ENCODE measurements at places on chromosomes 7 and 10. TPM values are rescaled to one million over a fixed set of nuclear protein-coding genes. Genes with fewer than 3 reads are reported as not detected.

MEIG1 gene
- total RNA-seq, result not detected

H2BK1 gene
- total RNA-seq, result not detected

DNA sequence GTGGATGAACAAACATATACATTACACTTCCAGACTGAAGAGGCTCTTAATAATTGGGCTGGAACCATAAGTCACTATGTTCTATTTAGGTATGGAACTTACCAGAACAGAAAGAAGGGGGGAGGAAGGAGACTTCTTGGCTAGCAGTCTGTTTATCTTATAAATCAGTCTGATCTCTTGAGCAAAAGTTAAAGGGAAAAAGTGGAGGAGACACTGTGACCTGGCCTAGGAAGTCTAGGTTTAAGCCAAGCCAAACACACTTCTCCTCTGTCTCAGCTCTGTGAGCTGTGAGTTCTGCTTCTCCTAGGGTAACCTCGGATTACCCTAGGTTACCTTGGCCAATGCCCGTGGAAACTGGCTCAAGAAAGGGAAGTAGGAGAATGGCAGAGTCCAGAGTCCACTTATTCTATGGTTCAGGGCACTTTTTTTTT, 95.2 kb downstream of the PFKFB3 start:
- H3K27me3 ChIP-seq, result no peaks in the 10 kb centered on the region
- H3K27ac ChIP-seq, result peak overlapping the region; percentile 82
- no peak for DNase-seq

DNA sequence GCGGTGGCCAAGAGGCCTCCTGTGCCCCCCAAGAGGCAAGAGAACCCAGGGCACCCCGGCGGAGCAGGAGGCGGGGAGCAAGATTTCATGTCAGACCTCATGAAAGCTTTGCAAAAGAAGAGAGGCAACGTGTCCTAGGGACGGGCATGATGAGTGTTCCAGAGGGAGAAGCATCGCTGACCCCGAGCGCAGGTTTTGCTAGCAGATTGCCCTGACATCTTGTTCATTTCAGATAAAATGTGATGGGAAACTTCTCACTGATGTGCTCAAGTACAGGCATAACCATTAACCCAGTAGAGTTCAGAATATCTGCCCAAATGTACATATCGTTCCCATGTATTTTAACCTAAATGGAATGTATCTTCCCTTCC, 129.2 kb downstream of the APBB1IP start:
- H3K27me3 ChIP-seq, result no peaks in the 10 kb centered on the region
- H3K36me3 ChIP-seq, result no peaks in the 10 kb centered on the region
- no peaks in the 10 kb centered on the region for H3K4me1 ChIP-seq
- DNase-seq, result no peak
